GM03348 (cell line): ENCODE measurements at places on chromosomes 2 and 18.

- DNase-seq = no peak
These were observed 22.5 kb upstream of the RMND5A start for GRCh38 chr2:86697551-86698104.

DNA sequence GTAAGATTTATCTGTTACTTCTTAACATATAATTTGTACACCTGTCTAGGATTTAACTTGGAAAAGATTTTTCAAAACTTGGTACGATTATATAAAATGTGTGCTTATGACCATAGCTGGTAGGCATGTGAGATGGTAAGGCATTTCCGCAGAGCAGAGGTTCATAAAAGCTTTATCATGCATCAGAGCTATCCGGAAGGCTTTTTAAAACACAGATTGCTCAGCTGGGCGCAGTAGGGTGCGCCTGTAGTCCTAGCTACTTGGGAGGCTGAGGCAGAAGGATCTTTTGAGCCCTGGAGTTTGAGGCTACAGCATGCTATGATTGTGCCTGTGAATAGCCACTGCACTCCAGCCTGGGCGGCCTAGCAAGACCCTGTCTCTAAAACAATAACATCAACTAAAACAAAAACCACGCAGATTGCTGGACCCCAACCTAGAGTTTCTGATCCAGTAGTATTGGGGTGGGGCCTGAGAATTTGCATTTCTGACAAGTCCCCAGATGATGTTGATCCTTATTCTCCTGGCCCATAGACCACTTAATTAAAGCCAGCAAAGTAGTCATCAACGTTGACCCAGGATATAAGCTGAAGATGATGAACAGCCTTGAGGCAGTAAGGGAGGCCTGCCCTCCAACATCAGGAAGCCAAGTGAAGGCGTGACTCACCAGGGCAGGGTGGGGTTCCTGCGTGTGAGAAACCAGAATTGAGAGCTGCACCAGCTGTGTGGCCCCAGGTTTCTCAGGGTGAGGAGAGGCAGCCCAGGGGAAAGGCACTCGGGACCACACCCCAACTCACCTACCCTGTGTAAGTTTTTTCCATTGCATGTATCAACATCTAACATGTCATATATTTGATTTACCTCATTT, 21.6 kb upstream of the SLC20A1 start:
- DNase-seq = peak; percentile 79

DNA sequence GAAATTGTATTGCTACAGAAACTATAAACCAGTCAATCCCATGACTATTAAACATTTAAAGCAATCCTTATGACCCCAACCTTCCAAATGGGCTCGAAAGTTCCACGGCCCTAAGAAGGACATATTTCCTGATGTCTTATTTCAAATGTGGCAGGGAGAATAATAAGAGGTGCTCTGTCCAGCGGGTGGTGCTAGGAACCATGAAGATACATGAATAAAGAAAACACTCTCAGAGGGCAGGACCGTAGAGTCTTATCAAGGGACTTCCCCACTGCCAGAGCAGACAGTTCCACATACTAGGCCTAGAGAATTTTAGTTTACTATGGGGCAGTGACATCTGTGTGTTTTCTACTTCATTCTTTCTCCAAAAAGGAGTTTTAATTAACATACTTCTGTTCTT, 187.1 kb upstream of the PIK3C3 start:
- DNase-seq = peak; percentile 4

DNA sequence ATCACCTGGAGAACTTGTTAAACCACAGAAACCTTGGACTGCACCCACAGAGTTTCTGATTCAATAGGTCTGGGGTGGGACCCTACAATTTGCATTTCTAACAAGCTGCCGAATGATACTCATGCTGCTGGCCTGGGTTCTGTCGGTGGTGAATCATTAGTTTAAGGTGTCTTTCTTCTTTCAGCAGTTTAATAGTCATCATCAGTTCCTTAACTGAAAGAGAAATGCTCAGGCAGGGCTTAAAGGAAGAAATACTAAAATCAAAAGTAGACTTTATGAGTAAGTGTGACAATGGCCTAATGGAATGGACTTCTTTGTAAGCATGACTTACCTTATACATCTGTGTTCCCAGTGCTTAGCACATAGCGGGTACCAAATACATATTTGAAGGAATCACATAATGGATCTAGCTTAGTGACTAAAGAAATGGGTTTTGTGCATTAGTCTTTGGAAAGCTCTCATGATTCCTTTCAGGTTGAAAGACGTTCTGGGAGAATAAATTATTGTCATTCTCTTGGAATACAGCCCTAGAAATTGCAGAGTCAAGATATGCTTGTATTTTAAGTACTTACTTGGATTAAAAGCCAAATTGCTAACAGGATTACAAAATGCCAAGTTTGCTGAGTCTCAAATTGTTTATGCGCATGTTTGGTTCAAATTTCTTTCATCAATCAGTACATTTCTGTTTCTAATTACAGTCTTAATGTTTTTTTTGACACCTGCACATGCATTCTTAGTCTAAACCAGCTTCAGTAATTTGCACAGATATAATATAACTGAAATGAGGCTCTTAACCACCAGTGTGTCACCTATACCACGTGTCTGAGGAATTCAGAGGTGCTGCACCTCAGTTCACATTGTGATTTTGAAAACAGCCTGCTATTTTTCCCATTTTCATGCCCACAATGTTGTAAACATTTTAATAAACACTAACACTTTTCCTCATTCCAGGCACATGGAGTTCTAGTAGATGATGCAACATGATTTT, 220.3 kb upstream of the NRP2 start:
- no peak for DNase-seq

DNA sequence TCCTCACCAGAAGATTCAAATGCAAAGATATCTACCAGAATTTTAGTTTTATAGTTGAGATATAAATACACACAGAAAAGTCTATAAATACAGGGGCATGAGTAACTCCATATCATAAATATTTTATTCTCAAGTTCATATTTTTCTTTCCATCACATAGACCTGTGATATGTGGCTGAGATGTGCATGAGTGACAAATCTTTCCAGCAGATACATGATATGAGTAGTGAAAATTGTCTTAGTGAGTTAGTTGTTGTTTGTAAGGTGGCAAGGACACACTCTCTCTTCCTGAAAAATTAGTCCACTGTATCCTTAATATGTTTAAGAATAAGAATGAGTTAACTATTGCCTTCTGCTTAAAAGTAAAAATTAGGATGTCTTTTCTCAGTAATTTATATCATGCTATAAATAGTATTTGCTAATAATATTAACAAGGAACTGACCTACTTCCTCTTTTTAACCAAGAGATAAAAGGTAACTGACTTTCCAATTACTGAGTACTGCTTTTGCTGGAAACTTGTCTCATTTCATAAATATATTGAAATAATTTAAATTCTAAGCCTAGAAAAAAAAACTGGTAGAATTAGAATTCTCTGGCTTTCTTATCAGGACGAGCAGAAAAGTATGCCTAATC, 85.2 kb upstream of the SESTD1 start:
- DNase-seq = no peak

DNA sequence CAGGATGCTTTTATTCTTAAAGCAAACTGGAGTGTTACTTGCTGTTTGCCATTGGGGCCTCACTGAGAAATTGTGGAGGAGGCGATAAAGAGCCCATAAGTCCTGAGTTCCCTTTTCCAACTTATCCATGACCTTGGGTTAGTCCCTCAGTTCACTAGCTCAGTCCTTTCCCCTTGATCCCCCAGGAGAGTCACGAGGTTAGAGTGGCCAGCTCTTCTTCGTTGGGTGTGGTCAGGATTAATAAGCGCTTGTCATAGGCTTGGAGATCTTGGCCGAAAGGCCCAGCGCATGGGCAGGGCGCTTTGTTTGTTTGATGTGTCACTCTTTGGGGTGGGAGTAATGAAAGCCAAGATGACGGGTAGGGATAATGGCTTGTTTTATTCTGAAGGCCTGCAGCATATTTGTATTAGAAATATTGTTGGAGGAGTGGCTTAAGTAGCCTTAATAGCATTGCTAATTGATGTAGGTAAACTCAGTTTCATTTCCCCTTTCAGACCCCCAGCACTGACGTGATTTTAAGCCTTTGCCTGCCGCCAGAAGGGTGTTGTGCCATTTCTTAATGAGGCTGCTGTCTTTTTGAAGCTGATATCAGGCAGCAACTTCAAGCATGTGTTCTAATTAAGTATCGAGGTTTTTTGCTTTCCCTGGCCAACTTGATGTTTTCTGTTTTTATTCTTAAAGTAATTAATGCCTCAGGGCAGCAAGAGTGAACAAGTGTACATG, 15.7 kb downstream of the GRHL1 start:
- DNase-seq = peak; percentile 14

DNA sequence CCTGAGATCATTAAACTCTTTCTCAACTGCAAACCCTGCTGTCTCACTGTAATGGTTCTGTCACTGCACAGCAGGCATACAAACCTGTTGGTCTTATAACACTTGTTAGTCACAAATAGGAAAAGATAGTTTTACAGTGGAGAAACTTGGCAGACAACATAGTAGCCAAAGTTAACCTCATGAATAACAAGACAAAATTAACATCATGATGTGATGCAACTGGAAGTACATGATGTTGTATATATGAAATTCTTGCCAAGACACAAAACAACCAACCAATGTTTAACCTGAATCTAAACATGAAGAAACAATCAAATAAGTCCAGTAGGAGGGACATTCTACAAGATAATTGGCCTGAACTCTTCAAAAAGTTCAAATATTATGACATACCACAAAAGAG, 189.3 kb downstream of the RNF152 start:
- peak; percentile 11 for DNase-seq

DNA sequence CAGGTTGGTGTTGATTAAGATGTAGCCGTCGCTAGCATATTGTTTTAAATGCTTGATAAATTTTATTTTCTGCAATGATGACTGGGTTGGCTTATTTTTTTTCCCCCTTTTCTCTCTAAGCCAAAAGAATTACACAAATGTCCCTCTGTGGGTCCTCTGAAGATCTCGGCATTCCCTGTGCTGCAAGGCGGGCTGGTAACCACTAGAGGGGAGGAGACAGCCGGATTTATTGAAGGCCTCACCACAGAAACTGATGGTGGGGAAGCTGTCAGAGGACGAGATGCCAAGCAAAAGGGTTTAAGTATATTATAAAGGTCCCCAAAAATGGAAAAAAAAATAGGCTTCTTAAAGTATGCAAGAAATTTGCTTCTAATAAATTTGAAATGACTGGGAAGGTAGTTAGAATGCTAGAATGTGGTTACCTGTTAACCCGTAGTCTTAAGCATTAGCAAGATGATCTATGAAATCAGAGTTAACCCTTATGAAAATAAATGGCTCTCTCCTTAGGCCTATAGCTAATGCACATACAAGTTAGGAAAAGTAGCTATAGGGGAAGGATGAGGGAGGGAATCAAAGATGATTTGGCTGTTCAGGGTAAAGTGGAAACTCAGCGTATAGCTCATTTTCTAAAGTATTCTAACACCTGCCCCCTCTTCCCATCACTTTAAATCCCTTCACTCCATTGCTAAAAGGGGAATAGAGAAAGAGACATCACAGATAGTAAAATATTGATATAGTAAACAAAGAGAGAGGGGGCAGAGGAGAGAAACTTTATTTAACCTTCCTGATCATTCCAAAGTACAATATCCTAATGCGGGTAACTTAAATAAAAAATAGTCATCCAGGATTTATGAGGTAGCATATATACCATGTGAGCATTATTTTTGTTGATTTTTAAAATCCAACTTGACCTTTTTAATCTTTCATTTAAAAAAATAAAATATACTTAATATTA, 894.5 kb upstream of the POU3F3 start:
- peak; percentile 5 for DNase-seq

GRCh38 chr2:36404754-36405153, 49.2 kb downstream of the CRIM1 start:
- DNase-seq = no peak

GRCh38 chr2:165536851-165537499, 67.5 kb downstream of the CSRNP3 start:
- no peak for DNase-seq
